Right renal pelvis (tissue), 4 donors: ENCODE measurements at places on chromosomes 1 and 21.

- no peak for DNase-seq
Measured at GRCh38 chr1:59511476-59512465, 214.9 kb downstream of the FGGY start.

DNA sequence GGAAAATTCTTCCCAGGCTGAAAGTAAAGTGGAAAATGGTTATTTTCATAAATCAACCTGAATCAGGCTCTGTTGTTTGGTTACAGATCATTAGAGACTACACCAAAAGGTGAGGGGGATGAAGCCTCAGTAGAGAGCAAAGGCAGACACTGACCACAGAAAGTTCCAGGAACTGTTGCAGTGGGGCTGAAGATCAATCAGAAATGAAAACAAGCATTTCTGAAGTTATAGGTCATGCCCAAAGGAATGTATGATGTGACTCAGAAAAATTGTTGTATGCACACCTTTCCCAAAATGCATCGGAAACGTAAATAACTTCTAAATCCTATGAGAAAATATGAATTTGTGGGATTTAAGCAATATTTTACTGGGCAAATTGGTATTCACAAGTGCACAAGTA is 63.3 kb downstream of the FYB2 start:
- DNase-seq, result no peak

DNA sequence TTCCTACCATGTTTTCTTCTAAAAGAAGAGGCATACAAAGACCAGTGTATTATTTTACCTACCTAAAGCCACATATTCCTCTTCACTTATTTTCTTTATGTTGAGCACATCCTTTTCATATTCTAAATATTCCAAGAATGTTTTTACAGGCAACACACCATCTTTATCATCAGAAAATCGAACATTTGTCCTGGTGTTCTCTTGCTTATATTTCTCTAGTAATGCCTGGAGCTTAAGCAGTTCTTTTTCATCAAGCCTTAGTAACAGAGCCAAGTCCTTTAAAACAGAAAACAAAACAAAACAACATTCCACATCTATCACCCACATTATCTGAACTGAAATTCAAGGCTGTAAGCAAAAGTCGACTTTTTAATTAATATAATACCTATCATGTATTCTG is 88.7 kb downstream of the IARS2 start:
- DNase-seq, result no peak

DNA sequence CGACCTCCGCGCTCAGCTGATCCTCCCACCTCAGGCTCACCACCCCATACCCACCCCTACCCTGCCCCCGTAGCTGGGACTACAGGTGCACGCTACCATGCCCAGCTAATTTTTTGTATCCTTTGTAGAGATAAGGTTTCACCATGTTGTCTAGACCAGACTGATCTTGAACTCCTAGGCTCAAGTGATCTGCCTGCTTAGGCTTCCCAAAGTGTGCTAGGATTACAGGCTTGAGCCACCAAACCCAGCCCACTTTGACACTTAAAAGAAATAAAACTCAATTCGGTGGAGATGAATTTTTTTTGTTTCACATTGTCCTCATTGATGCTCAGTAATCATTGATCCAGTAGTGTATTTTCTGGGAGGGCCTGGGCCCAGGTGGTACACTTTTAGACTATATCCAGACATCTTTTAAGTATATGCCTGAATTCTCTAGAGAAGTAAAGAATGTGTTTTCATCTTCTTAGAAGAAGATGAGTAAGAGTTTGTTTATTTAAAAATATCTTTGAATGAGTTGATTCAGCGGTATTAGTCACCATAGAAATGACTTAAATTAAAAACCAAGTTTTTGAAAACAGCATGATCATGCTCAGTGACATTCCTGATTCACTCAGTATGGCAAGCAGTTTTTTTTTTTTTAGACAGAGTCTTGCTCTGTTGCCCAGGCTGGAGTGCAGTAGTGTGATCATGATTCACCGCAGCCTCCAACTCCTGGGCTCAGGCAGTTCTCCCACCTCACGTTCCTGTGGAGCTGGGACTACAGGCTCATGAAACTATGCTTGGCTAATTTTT is 57.8 kb downstream of the EPB41 start:
- no peak for DNase-seq

DNA sequence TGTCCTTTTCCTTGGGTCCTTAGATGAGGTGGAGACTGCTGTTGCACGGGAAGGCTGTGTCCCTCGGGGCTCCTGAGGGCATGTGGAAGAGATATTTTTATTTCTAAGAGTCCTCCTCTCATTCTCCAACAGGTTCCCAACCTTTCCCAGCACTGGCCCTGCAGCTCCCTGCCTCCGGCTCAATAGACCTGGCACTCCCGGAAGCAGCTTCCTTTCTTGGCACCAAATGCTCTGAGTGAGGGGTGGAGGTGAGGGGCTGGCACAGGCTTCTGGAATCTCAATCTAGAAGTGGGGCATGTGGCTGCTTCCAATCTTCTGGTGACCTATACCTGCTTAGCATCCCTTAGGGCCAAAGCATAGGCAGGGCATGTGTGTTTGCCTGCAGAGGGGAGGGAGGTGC is 4.5 kb downstream of the ETV3L start:
- no peak for DNase-seq

GRCh38 chr1:117590273-117590925 is 15.4 kb upstream of the TENT5C start:
- DNase-seq, result no peak

DNA sequence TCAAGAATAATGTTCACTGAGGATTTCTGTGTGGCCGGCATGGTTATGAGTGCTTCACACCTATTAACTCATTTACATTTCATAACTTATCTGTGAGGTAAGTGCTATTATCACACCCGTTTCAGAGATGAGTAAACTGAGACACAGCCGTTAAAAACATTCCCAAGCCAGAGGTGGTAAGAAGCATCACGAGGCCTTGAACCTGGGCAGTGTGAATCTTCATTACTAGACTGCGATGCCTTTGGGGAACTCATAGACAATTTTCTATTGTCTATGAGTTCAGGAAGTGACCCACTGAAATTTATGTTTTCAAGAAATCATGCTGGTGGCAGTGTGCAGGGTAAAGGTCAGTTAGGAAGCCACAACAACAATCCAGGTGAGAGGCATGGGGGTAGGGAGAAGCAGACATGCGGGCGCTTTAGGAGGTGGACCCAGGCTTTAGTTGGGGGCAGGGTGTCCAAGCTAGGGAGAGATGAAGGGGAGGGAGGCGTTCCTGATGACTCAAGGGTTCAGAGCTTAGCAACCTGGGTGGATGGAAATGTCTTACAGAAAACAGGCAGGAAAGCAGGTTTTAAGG is 14.5 kb downstream of the GNG12 start:
- DNase-seq, result no peak

DNA sequence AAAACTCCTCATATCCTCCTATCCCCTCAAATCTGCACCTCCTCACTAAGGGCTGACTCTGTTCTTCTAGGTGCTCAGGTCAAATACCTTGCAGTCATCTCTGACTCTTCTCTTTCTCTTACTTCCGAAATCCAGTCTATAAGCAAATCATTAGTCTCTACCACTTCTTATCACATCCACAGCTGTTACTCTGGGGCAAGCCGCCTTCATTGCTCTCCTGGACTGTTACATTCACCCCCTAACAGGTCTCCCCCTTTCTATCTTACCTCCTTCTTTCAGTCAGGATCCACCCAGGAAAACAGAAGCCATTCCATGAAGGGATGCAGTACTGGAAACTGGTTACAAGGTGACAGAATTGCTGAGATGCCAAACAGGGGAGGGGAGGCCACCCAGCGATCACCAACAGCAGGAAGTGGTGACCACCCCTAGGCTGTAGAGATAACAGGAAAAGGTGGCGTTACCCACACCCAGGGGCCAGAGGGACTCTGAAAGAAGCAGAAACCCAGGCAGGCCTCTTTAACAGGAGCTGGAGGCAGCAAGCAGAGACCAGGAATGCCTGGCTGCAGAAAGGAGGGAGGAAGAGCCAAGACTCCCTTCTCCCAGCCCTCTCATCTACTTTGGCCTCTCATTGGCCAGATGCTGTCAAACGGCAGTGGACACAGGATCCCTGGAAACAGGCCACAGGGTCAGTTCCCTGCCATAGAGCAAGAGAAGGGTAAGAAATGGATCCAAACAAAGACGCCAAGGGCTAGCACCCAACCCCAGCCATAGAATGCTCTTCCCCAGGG is 55.5 kb upstream of the FOXO6 start:
- DNase-seq, result no peak

DNA sequence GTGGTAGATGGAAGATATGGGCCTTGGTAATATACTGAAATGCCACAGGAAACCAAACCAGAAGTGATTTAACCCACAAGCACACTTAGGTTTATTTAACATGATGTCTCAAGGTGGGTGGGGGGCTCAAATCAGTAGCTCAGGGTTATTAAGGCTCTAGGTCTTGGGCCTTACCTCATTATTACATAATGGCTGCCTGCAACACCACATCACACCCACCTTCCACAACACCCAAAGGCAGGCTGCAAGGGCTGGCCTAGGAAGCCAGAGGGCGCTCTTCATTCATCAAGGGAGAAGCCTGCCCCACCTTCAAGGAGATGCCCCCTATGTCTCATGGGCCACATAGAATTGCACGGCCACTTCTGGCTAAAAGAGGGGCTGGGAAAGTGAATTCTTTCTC is 6.0 kb downstream of the TFF1 start:
- DNase-seq, result no peak

DNA sequence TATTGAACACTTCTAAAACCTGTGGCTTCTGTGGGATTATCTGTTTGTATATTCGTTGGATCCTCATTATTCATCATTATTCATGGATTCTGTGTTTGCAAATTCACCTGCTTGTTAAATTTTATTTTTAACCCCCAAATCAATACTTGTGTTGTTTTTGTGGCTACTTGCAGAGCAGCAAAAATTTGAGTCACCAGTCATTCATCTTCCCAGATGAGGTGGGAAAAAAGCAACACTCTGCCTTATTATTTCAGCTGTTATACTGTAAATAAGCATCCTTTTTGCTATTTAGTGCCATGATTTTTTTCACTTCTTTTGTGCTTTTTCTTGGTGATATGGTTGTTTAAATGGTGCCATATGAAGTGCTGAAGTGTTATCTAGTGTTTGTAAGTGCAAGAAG is 56.7 kb downstream of the RASAL2 start:
- no peak for DNase-seq

- no peak for DNase-seq
Measured at GRCh38 chr1:72177711-72178110, 104.6 kb downstream of the NEGR1 start.

- no peak for DNase-seq
Measured at GRCh38 chr21:31335957-31336738, 7.9 kb downstream of the TIAM1 start.

DNA sequence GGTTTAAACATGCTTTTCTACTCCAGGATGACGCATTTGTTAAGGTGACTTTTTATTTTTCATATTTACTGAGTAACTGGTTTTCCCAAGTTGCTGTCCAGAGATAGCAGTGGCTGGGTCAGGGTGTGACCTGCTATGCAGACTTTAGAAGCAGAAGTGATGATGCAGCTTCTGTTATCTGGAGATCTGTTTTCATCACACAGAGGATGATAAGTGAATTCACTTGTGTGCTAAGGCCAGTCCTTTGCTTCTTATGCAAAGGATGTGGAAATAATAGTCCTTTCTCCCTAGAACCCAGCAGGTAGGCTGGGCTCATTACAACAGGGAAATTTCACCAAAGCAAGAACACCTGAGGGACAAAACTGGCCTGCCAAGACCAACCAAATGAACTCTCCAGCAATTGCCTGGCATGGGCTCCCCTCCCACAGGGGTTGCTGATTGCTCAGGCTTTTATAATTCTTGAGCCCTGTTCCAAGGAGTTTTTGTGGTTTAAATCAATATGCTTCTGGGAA is 97.8 kb upstream of the LPGAT1 start:
- no peak for DNase-seq

DNA sequence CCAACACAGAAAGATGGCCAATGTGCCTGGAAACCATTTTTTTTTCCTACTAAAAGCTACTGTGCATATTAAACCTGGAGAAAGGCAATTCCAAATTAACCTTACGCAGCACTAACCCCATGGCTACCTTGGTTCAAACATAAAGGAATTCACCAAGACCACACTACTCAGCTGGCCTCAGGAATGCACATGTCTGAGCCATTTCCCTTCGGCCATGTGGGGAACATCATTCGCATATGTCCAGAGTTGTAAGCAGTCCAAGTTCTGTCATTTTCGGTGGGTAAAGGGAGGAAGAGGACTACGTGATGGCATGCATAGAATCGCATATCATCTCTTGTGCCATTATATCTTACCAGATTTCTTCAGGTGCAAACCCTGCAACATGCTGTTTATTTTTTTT is 175.4 kb downstream of the NTMT2 start:
- no peak for DNase-seq

DNA sequence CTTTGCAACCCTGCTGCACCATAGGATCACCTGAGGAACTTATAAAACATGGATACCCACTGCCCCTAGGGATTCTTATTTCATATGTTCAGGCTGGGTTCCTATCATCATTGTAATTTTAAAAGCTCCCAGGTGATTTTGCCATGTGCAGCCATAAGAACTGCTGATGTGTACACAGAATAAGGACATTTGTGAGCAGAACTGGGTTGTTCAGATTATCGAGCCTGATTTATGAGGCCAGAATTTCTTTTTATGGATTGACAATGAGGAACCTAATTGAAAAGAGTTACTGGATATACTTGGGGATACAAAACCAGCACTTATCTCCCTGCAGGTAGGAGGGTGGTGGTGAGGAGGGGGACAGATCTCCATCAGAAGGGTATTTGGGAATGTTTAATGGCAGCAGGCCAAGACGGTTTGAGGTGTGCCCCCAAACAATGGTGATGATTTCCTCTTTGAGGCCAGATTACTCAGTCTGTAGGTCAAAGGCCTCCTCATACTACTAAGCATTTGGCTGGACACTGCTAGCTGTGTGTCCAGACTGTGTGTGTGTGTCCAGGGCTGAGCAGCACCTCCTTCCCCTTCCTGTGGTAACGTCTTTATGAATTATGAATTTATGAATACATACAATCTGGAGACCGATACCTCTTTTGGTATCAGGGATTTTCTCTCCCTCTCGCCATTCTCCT is 18.9 kb downstream of the NOS1AP start:
- no peak for DNase-seq

DNA sequence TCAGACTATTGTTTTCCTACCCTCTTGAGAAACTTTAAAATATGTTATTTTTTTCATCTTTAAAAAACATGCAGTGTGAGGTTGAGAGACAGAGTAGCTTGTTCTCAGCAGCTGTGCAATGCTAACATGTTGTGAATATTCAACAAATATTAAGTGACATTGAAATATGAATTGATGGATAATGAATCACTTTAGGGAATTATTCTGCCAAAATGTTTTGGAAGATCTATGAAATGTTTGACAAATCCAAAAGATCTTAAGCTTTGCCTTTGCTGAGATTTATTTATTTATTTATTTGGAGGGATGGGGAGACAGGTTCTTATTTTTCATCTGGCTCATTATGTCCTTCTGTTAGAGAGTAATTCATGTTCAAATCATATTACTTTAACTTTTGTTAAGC is 680.1 kb upstream of the CXADR start:
- no peak for DNase-seq

GRCh38 chr1:154999571-155000410 is 2.8 kb upstream of the ZBTB7B start:
- DNase-seq, result no peak

GRCh38 chr1:24175033-24175755 is 11.9 kb downstream of the IFNLR1 start:
- DNase-seq, result no peak
